ENCODE measurements at places on chromosomes 13 and 19.

DNA sequence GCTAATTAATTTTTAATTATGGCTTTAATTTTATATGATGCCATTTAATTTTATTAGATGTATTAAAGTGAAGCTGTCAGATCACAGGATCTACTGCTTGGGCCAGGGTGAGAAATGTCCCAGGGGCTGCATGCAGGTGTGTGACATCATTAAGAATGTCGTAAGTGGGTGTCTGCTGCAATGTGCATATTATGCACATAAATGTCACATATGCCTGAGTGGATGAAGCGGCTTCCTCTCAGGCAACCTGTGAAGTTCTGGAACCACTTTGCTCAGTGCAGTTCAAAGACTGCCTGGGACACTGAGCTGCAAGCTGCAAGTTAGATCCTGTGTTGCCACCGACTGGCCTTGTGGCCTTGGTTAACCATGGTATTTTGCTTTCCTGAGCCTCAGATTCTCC is 355.0 kb downstream of the UQCRFS1 start:
- no peak for DNase-seq

DNA sequence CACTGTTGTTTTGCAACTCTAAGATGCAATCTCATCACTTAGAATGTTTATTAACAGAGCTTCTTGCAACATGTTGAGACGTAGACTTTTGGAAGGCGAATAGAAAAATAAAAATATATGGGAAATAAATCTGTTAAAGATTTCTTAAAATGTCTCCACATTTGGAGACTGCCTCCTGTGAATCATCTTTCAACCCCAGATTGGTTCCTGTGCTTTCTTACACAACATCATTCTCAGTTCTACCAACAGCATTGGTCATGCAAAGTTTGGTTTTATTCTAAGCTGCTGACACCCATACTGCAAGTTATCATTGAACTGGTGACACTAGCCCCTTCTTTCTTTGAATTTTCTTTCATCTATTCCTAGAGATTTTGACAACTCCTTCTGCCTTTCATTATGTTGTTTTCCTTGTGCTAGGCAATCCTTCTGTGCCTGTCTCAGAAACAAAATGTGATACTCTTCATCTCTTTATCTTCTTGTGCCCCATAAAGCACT is 1.6 kb upstream of the IGFL3 start:
- no peak for DNase-seq

DNA sequence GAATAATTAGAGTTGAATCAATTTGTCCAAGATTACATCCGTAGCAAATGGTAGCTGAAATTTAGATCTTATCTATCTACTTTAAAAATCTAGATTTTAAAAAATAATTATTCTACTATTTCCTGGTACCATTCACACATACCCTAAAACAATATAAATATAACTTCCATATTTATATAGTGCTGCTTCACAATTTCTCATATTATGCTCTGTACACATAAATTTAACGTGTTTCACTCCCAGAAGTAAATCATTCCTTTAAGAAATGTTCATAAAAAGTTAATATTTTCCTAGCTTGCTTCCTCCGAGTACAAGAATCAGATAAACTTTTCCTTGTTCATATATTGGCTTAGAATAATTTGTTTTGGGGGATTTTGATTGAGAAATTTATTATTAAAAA is 857.0 kb upstream of the SPRY2 start:
- DNase-seq = no peak

DNA sequence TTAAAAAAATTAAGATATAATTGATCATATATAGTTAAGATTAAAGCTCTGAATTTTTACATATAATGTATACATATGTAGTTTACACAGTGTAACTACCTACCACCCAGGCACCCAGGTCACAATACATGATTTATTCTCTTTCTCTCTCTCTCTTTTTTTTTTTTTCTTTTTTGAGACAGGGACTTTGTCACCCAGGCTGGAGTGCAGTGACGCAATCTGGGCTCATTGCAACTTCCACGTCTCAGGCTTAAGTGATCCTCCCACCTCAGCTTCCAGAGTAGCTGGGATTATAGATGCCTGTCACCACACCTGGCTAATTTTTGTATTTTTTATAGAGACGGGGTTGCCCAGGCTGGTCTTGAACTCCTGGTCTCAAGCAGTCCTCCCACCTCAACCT is 18.8 kb upstream of the CLASRP start:
- no peak for DNase-seq

DNA sequence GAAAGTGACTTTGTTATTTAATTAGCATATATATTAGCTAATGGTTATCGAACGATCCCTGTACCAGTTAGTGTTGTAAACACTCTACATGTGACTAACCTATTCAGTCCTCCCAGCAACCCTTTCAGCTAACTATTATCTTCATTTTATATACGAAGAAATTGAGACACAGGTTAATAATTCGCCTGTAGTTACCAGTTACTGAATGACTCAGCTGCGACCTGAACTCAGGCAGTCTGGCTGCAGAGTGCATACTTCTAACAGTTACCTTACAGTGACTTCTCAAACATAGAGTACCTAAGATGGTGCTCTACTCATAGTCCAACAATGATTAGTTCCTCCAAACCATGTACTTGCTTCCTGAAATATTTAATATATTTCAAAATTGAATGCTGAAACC is 117.7 kb downstream of the FNDC3A start:
- DNase-seq = no peak

DNA sequence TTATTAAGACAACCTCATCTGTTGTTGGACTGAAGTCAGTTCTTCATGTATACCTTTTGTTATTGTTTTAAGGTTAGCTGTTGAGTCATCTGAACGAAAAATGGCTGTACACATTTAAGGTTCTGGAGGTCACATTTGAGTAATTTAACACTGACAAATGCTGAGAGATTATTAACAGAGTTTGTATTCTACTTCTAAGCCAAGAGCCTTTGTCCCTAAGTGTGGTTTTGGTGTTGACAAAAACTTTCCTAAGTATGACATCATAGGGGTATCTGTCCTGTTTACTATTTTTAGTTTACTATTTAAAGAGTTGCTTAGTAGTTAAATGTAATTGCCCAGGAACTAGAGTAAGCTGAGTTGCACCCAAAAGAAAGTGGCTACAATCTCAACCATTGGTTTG is 71.9 kb downstream of the CDK8 start:
- no peak for DNase-seq

DNA sequence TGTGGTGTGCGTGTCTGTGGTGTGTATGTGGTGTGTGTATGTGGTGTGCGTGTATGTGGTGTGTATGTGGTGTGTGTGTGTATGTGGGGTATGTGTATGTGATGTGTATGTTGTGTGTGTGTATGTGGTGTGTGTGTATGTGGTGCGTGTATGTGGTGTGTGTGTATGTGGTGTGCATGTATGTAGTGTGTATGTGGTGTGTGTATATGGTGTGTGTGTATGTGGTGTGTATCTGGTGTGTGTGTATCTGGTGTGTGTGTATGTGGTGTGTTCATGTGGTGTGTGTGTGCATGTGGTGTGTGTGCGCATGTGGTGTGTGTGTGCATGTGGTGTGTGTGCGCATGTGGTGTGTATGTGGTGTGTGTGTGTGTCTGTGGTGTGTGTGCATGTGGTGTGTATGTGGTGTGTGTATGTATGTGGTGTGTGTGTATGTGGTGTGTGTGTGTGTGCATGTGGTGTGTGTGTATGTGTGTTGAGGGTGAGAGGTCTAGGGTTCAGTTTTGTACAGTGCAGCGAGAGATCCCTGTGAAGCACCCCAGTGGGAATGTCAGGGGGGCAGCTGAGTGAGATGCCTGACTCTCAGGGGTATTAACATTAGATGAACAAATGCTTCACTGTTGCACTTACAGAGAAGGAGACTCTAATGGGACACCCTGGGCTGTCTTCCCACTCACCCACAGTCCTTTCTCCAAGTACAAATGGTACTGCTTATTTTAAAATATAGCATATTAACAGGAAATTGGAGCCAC is 61.3 kb upstream of the MEDAG start:
- no peak for DNase-seq

GRCh38 chr13:113607056-113607888 is 22.7 kb downstream of the TFDP1 start:
- no peak for DNase-seq

- peak; percentile 23 for DNase-seq
Observed at GRCh38 chr19:55147545-55148251, 1.3 kb downstream of the TNNT1 start.

GRCh38 chr13:84844473-84844872 is 954.7 kb downstream of the SLITRK6 start:
- no peak for DNase-seq

- DNase-seq = peak; percentile 34
Observed at GRCh38 chr13:102870677-102871415, 25.0 kb downstream of the ERCC5 start.

GRCh38 chr13:99065235-99066015 is 87.6 kb upstream of the DOCK9 start:
- DNase-seq = no peak

GRCh38 chr19:22526661-22527272 is 104.6 kb upstream of the ZNF98 start:
- DNase-seq = no peak

DNA sequence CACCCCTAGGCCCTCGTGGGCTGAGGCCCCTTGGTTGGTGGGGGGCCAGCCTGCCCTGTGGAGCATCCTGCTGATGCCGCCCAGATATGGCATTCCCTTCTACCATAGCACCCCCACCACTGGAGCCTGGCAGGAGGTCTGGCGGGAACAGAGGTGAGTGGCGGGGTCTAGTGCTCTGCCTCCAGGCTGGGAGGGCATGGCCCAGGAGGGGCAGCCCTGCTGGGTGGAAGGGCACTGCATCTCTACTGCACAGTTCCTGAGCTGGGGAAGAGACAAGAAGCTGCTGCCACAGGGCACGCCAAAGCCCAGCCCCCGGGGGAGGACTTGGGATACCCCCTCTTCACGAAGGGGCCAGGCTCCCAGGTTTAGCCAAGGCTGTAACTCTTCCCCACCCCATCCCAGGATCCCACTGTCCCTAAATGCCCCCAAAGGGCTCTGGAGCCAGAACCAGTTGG is 2.4 kb upstream of the KMT2B start:
- no peak for DNase-seq

DNA sequence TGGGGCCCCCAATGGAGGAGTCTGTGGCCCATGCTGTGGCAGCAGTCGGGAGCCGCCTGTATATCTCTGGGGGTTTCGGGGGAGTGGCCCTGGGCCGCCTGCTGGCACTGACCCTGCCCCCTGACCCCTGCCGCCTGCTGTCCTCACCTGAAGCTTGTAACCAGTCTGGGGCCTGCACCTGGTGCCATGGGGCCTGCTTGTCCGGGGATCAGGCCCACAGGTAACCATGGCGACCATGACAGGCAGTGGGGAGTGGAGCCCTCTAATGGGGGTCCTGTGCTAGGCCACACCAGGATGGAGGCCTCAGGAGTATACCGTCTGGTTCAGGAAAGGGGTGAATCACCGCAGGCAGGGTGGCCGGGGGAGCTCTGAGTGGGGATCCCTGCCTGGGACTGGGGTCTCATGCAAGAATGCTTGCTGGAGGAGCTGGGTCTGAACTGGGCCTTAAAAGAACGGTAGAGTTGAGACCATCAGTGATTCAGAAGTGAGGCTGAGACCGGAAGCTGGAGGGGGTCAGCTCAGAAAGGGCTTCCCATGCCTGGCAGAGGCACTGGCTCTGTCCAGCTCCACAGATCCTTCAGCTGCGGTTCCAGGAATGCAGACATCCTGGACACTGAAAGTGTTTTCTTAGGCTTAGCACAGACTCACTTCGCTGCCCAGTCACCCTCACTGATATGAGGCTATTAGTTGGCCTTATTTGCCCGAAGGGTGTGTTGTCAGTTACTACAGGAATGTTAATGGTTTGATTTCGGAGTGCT is 29.1 kb downstream of the CNFN start:
- DNase-seq = no peak

GRCh38 chr13:109058087-109058486 is 428.7 kb downstream of the MYO16 start:
- no peak for DNase-seq

DNA sequence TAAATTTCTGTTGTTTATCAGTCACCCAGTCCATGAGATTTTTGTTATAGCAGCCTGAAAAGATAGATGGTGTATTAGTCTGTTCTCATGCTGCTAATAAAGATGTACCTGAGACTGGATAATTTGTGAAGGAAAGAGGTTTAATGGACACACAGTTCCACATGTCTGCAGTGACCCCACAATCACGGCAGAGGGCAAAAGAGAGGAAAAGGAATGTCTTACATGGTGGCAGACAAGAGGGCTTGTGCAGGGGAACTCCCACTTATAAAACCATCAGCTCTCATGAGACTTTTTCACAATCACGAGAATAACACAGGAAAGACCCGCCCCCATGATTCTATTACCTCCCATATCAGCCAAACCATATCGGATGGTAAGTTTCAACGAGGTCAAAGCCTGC is 309.2 kb downstream of the LIG4 start:
- DNase-seq = no peak

- DNase-seq = no peak
Observed at GRCh38 chr19:14337510-14337909, 43.7 kb upstream of the ADGRE5 start.

DNA sequence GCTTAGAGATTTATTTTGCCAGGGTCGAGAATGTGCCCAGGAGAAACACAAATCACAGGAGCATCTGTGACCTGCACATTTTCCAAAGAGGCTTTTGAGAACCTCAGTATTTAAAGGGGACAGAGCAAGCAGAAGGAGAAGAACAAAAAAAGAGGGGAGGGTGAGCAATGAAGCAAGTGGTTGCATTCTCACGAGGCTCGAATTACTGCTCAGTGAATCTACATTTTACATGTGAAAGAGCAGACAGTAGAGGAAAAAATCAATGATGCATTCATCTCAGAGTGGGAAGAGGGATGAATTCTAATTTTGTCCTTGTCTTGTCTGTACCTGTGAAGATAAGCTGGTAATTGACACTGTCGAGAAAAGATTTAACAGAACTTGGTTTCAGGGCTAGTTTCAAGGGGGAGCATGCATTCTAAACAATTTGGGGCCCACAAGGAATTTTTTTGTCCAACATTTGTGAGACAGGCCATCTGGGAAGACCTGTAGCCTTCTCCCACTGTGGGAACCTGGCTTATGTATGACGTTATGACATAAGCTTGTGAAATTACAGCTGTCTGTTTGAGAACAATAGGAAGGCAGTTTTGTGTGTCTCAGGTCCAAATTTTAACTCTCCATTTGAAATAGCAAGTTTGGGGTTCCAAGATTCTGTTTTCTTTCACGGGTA is 855.1 kb downstream of the SLITRK5 start:
- DNase-seq = no peak

GRCh38 chr19:42060117-42060516 is 9.9 kb downstream of the GRIK5 start:
- DNase-seq = no peak

DNA sequence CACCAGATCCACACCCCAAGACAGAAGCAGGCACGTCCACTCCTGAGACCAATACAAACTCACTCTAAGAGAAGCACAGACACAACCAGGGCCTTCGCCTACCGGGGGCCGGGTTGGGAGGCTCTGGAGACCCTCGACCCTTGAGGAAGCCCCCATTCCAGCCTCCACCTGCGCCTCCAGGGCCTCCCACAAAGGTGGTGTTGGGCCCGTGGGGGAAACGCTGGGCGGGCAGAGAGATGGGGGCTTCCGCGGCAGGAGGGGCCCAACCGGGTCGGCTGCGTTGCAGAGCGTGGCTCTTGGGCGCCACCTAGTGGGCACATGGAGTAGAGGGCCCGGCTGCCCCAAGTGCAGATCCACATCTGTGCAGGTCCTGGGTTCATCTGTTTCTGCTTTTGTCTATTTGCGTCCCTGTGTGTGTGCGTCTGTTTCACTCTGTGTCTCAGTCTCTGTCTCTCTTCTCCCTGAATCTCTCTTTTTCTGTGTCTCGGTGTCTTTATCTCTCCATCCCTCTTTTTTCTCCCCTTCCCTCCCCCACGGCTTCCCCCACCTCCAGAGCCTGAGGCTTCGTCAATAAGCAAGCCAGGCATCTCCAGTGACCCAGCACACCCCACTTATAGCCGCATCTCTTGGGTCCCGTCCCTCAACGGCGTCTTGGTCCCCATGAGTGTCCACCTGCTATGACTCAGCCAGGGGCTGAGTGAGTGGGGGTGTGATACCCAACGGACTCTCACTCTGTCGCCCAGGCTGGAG is 10.5 kb upstream of the TINCR start:
- peak; percentile 83 for DNase-seq

Measured in NCI-H510A treated with DMSO at 0.1 percent for 48 hours (cell line).